ENCODE measurements at places on chromosomes 5 and 9.

- no peak for ATAC-seq
Observed at GRCh38 chr9:6897207-6897822, 139.5 kb downstream of the KDM4C start.

DNA sequence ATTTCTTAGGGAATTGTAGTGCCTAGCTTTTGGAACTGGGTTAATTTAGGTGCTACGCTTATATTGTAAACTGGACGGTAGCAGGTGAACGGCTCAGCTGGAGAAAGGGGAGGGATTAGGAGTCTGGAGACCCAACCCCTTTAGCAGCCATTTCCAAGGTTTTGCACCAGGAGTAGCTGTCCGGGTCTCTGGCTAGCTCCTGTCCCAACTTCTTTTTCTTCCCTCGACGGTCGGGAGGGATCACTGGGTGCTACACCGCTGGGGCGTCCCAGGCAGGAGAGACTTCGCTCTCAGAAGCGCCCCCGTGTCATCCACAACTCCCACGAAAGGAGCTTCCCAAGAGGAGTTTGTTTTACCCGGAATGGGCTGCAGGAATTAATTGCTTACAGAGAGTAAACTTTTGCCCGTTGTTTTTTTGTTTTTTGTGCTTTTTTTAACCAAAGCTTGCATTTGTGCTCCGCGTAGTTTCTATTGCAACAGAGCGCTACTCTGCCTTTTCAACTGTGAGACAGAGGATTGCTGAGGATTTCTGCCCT, 1640.9 kb upstream of the C9orf72 start:
- peak; percentile 38 for ATAC-seq

GRCh38 chr5:143165049-143165880, 238.2 kb downstream of the NR3C1 start:
- ATAC-seq = no peak

DNA sequence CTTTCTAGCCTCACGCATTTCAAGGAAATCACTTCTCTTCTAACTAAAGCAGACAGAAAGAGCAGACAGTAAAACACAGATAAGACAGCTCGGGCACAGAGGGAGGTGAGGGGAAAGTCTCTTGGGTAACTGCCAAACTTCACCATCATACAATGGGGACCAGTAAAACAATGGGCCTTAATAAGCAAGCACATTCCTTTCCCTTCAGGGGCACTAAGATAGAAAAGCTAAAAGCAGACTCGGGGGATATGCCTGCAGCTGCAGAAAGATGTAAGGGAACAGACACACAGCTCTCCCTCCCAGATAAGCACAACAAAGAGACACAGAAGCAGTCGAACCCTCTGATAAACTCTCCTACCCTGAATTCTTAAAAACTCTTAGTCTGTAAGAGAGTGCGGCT, 15.6 kb upstream of the CKS2 start:
- ATAC-seq = no peak

DNA sequence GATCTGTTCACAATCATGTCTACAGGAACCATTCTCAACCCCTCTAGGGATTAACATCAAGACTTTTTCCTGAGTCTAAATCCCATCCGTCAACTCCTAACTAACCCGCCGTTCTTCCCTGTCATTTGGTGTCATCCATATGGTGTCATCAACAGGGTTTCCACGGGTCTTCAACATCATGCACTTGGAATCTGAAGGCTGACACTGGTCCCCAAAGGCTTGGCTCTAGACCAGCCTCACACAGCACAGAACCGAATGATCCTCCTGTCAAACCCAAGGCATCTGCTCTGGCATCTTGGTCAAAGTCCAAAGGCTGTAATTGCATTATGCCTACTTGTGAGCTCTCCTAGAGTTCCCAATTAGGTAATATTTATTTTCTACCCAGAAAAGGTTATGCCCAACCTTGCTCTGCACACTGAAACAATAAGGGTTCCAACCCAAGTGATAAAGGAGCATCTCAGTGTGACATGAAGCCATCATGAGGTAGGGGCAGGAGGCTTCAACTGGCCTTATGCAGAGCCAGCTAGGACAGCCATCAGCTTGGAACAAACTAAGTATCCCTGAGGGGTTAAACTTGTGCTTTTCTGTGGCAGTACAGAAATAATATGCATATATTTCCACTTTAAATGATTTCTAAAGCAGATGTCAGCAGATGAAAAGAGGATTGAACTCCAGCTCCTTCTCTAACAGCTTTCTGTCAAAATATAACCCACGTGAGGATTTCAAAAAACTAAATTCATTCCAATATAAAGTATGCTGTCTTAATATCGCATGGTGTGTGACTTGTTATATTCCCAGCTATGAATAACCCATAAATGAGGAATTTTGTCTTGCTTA, 13.9 kb downstream of the ENC1 start:
- no peak for ATAC-seq

GRCh38 chr9:19174127-19174912, 47.0 kb upstream of the PLIN2 start:
- peak; percentile 92 for ATAC-seq

DNA sequence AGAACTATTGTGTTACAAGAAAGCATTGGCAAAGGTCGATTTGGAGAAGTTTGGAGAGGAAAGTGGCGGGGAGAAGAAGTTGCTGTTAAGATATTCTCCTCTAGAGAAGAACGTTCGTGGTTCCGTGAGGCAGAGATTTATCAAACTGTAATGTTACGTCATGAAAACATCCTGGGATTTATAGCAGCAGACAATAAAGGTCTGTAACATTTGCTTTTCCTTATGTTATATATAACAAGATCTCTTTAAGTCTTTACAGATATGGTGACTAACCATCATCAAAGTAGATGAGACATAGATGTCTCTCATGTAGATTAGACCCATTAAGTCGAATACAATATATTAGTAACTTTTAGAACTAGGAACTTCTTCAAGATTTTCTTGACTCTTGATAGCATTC, 33.0 kb downstream of the TGFBR1 start:
- ATAC-seq = no peak

DNA sequence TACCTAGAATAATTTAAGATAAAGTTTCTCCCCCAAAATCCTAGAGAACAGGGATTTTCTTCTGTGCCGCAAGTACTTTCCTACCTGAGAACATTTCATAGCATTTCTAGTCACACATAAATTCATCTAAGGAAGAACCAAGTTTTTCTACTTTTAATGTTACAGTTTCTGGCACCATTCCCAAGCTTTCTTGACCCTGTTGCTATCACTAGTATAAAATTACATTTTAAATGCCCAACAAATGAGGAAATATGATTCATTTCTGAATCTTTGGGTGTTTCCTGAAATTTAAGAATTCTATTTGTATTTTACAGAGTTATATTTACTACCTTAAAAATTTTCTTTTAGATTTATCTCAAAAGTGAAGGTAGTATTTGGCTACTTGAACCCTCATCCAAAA, 137.8 kb downstream of the LPAR1 start:
- ATAC-seq = no peak

- ATAC-seq = peak; percentile 50
Observed at GRCh38 chr5:107594253-107595045, 76.3 kb downstream of the EFNA5 start.

GRCh38 chr9:77735494-77735893, 87.4 kb upstream of the GNA14 start:
- ATAC-seq = peak; percentile 20

DNA sequence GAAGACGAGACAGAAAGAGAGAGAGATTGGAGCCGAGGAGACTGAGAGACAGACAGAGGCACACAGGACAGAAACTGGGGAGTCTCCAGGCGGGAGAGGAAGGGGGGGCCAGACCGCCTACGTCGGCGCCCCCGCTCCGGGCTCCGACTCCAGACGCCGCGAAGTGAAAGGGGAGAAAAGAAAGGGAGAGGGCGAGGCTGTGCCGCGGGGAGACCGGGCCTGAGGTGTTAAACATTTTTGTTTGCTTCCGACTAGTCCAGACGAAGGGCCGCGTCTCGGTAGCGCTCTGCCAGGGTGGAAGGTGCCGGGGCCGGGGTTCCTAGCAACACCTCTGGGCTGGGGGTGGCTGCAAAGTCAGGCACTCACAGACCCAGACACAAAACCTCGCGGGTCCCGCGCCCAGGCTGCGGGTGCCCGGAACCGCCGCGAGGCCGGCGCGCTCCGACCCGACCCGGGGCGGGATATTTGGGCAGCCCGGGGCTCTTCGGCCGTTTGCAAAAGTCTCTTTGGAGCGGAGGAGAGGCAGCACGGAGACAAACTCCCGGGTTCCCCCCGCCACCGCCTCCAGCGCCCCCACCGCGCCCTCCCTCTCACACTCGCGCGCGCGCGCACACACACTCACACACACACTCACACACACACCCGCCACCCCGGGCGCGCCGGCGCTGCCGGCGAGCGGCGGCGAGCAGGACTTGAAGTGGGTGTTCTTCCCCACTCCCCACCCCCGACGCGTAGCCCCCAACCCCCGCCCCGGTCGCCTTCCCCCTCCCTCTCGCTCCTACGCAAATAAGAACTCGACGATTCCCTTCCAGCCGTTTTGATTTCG, 626 bp upstream of the FST start:
- peak; percentile 32 for ATAC-seq

DNA sequence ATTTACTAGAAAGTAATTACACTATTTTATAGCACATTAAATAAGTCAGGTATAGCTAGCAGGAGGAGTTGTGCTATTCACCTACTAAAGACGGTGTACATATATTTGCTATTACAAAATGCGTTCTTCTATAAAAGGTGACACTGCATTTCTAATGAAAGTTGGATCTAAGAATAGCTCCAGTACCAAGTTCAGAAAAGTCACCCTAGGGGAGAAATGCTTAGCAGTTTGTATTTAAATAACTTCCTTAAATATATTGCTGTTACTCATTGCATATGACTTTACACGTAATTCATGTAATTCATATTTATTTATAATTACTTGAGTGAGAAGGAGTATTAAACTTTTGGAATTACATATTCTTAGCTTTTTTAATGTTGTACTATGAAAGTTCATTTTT, 7.0 kb upstream of the SUB1 start:
- ATAC-seq = no peak

DNA sequence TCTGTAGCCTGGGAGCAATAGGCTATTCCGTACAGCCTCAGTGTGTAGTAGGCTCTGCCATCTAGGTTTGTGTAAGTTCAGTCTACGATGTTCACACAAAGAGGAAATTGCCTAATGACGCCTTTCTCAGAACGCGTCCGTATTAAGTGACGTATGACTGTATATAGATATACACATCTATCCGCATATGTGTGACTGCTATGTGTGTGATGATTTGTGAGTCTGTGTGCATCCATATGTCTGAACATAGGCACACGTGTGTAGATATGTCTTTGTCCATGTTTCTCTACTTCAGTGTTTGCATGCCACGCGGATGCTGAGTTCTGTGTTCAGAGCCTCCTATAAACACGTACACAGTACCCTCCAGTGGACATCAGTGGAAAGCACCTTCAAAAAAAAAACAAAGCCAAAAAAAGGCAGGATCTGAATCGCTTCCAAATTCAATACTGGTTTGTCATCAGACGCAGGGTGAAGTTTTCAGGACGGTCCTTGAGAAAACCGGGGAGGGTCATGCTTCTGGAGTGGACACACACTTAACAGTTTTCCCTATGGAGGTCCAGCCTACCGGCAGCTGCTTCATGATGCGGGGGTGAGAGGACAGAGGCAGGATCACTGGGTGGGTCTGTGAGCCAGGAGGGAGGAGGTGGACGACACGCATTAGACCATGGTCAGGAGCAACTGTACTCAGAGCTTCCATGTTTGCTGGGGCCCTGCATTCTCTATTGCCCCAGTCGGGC, 29.5 kb upstream of the ALDH1B1 start:
- ATAC-seq = peak; percentile 81

DNA sequence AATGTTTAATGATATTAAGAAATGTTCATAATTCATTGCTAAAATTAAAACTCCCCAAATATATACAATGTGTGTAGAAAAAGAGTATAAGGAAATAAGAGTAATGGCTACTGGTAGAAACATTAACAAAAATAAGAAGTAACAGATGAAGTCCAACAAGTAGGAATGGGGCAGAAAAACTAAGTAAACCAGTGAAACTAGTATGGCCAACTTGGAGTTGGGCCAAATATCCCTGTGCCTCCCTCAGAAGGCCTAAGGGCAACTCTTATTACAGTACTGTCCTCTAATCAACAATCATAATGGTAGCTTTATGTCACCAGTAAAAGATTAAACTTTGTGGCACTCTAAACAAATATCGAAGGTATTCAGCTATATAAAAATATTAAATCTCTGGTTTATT, 93.5 kb downstream of the SSBP2 start:
- no peak for ATAC-seq

DNA sequence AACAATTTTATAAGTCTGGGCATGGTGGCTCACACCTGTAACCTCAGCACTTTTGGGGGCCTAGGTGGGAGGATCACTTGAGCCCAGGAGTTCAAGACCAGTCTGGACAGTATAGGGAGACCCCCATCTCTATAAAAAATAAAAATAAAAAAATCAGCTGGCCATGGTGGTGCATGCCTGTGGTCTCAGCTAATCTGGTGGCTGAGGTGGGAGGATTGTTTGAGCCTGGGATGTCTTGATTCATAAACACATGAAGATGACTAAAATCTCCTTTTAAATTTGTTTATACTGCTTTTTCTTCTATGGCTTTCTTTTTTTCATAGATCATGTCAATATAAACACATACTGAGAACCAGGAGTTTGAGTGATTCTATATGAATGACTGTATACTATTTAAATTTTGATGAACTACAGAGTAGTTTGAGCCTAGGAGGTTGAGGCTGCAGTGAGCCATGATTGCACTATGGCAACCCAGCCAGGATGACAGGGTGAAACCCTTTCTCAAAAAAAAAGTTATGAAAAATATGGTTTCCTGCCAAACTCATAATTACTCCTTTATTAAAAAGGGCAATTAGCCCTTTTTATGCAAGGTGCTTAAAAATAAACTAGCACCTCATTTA, 14.2 kb downstream of the RIC1 start:
- no peak for ATAC-seq

DNA sequence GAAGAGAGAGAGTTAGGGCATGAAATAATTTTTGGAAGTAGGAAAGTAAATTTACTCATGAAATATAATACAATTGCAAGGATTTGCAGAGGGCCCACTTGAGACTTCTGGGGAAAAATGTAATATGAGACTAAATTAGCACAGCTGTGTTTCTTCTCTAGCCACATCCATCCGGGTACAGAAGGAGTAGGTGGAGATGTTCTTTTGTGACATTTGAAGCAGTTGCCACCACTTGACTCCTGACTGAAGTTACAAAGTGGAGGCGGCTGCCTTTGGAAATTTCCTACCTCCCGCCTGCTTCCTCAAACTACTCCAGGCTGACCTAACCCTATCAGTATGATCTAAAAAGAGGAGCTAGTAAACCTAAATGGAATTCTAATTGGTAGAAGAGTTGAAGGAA, 58.1 kb upstream of the SHISAL2B start:
- no peak for ATAC-seq

- no peak for ATAC-seq
Observed at GRCh38 chr5:172525996-172526360, 71.7 kb upstream of the SH3PXD2B start.

- ATAC-seq = no peak
Observed at GRCh38 chr9:79346350-79347020, 225.3 kb upstream of the TLE4 start.

- no peak for ATAC-seq
Observed at GRCh38 chr5:180143656-180144364, 65.2 kb downstream of the RASGEF1C start.

DNA sequence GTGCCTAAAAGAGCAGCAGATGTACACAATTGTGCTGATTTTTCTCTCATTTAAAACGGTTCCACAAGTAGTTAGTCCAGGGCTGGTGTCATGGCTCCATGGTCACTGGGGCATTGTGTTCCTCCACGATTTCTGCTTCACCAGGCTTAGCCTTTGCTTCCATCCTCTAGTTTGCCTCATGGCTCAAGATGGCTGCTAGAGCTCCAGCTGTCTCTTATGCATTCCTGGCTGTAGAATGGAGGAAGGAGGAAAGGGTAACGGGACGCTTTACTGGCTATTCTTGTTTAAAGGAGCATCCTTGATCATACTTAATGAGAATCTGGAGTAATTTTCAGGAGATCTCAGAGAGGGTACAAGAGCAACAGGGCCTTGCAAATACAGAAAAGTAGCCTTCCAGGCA, 47.7 kb downstream of the BOD1 start:
- ATAC-seq = no peak
